NCI-H1092 (cell line): ENCODE measurements at places on chromosomes 1 and 21.

DNA sequence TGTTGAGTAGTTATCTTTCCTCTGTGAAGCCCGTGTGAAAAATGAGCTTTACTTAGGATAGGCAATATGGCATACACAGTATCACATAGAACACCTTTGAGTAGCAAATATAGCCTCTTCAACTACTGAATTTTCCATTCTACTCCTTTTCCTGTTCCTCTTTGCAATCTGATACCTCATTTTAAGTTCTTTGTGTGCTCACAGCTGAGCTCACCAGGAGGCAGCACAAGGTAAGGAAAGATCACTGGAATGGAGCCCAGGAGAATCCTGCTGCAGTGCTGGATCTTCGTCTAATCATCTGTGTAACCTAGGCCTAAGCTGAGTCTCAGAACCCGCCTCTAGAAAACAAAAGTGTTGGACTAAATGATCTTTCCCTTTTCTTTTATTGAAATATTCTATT, 171.0 kb downstream of the LRRC40 start:
- peak; percentile 20 for DNase-seq

- DNase-seq = no peak
These were observed 19.7 kb downstream of the PRAMEF1 start for GRCh38 chr1:12810691-12811408.

- no peak for DNase-seq
These were observed 12.6 kb upstream of the EDN2 start for GRCh38 chr1:41497056-41497440.

- DNase-seq = no peak
These were observed 59.5 kb downstream of the CDK18 start for GRCh38 chr1:205563927-205564441.

DNA sequence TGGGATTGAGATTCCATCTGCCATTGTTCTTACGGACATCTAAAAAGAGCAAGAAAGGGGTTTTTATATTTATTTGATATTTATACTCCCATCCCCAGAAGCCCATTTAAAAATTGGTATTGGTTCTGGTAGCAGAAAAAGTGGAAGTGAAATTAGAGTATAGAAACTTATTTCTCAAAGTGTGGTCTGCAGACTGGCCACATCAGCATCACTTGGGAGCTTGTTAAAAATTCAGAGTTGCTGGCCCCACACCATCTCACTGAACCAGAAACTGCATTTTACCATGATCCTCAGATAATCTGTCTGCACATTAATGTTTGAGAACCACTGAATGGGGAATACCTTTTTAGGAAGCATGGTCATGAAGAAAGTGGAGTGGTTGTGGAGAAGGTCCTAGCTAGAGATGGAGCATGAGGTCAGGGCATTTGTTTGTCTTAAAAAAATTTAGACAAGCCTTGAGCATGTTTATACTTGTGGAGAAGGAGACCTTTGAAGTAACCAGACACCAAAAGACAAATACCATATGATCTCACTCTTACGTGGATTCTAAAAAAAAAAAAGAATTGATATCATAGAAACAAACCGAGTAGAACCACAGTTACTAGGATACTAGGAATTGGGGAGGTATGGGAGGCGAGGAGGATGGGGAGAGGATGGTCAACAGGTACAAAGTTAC, 116.3 kb downstream of the ST6GALNAC3 start:
- no peak for DNase-seq

GRCh38 chr1:185492089-185492825, 175.2 kb upstream of the IVNS1ABP start:
- DNase-seq = no peak

DNA sequence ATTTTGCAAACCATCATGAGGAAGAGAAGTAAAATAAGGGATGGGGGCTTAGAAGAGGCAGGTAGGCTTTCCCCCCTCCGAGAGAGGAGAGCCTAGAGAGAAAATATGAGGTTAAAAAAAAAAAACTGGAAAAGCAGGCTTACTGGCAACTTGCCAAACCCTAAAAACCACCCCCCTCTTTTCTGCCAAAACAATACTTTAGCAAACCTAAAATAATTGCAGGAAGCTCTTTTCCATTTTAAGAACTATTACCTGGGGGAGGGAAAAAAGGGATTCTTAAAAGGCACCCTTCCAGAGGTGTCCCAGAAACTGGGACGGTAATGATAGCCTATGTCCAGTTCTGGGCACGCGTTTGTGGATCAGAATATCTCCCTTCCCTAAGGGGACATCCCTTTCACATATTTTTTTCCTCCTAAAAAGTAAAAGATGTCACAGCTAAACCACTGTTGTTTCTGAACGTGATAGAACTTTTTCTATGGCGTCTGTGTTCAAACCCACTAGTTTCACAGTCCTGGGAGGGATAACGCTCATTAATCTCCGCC, 1.1 kb upstream of the NFIA start:
- DNase-seq = no peak

GRCh38 chr1:213692321-213692720, 295.5 kb upstream of the PROX1 start:
- no peak for DNase-seq

DNA sequence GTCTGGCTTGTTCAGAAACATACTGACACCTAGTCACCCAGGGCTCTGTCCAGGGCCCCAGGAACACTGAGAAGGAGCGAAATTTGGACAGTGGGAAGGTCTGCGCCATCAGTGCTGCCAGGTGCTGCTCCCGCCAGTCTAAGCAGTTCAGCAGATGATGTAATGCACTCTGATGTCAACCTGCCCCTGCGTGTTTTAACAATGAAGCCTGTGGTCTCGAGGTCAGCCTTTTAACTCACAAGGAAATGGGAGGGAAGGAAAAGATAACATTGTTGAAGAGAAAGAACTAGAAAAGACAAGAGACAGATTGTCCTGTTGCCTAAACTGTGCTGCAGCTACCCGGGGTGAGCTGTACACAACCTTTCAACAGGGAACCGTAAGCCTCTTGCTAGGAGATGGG, 126.6 kb upstream of the IFFO2 start:
- DNase-seq = no peak

DNA sequence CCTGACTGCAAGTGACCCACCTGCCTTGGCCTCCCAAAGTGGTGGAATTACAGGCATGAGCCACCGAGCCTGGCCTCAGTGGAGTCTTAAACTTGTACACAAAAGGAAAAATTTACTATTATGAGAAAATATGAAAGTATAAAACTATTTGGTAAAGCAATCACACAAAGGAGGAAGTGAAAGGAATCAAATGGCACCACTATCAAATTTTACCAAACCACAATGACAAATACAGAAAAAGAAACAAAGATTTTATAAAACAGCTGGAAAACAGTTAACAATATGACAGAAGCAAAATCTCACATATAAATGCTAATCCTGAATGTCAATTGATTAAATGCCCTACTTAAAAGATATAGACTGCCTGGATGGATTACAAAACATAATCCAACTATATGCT, 42.1 kb upstream of the NEGR1 start:
- DNase-seq = no peak
